CD4-positive, alpha-beta T cell treated with Interleukin-10 for 1 hour (primary cell): ENCODE measurements at places on chromosomes 16 and 17.

DNA sequence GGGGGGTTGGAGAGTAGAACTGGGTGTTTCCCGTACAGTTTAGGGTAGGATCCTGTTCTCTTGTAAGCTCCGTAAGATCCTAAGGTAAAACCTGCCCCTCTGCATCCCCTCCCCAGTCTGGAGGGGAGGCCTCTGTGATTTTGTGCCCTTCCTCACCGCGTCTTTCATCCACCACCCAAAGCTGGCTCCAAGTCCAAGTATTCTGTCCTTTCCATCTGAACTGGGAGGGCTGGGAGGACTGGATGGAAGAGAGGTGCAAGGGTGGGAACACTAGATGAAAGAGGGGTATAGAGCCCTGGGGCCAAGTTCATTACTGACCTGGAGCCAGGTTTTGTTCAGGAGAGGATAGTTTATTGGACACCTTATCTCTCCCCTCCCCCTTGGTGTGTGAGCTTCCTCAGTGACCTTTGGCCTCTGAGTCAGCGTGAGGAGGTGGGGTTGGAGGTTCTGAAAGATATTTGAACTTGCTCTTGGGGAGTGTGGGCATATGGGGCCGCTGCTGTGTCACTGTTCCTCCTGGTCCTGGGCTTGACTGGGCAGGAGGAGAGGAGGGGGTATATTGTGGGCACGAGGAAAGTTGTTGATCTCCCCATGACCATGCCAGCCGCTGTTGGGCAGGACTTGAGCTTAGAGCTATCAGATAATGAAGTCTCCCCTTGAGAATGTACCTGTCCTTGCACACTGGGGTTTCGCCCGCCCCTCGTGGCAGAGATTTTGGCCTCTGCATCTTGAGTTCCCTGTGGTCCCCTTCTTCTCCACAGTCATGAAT, 1.6 kb downstream of the LASP1 start:
- DNase-seq, result peak; percentile 71

DNA sequence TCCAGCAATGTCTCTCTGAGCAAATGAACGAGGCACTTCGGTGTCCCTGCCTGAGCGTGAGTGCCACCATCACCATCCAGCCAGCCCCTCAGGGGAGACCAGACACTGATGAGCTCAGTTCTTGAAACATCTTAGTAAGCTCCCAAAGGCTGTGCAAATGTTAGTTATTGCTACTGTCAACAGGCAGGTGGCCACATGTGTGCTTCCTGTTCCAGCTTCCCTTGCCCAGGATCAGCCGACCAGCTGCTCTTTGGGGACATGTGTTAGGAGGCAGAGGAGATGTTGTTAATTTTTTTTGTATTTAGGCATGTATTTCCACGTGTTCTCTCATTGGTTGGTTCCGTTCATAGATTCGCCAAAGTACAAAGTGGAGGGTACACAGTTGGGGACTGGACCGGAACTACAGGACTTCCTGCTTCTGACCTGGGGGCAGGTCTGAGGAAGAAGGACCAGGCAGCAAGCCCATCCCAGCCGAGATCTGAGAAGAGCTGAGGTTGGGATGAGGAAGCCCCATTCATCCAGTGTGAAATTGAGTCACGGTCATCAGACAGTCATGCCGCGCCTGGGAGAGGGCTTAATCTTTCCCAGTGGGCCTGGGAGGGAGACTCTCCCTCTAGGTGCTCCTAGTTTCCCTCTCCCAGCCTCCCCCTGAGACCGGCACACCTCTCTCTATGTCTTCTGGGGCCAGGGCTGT, 3.8 kb downstream of the TTYH2 start:
- no peak for DNase-seq

- no peak for DNase-seq
Observed at GRCh38 chr16:52863000-52863399, 189.7 kb downstream of the CHD9NB start.

DNA sequence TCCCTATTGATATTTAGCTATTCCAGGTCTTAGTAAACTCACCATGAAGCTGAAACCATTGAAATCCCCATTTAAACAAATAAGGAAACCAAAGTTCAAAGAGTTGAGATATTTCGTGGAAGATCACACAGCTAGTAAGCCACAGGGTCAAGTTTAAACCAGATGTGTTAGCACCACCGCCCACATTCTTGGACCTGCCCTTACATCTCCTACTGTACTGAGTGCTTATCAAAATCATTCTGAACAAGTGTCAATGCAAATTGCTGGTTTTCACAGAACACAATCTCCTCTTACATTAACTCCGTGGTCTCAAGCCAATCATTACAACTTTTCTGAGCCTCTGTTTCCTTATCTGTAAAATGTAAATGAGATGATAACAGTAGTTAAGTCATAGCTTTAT, 676.2 kb downstream of the CDH11 start:
- DNase-seq, result no peak
